ENCODE measurements at places on chromosomes 12 and 14. TPM values are rescaled to one million over a fixed set of nuclear protein-coding genes. Genes with fewer than 3 reads are reported as not detected.

The ZFHX2 gene
- total RNA-seq = not detected

The GPR132 gene
- total RNA-seq = not detected

The CD163L1 gene
- not detected for total RNA-seq

DNA sequence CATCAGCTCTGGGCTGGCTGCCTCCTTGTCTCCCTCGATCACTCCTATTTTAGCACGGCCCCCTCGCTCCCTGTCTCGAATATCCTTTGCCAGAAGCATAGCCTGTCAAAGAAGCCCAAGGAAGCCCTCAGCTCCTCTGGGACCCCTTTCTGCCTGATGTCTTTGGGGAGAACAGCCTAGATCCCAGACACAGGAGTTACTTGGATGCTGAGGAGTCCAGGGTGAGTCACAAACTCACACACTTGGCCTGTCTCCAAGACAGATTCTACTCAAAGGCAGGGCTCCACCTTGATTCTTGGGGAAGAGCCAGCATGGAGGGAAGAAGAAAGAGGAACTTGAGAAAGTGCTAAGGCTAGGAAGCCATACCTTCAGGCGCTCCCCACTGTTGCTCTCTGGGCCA is 8.1 kb downstream of the AVIL start:
- H3K27ac ChIP-seq = no peak overlapping the region
- H3K27me3 ChIP-seq = no peaks in the 10 kb centered on the region
- no peak overlapping the region for H3K4me3 ChIP-seq
- no peaks in the 10 kb centered on the region for H3K4me1 ChIP-seq

GRCh38 chr14:100339766-100340422 is 16.8 kb downstream of the SLC25A47 start:
- peaks cover 55% of the 10 kb centered on the region for H3K36me3 ChIP-seq
- H3K27me3 ChIP-seq = no peaks in the 10 kb centered on the region
- peaks cover 5% of the 10 kb centered on the region for H3K4me1 ChIP-seq
- no peak overlapping the region for H3K4me3 ChIP-seq

GRCh38 chr12:87991483-87991882 is 37.7 kb downstream of the C12orf50 start:
- H3K27ac ChIP-seq = no peak overlapping the region
- no peak for DNase-seq
- no peaks in the 10 kb centered on the region for H3K36me3 ChIP-seq
- H3K4me1 ChIP-seq = no peaks in the 10 kb centered on the region

DNA sequence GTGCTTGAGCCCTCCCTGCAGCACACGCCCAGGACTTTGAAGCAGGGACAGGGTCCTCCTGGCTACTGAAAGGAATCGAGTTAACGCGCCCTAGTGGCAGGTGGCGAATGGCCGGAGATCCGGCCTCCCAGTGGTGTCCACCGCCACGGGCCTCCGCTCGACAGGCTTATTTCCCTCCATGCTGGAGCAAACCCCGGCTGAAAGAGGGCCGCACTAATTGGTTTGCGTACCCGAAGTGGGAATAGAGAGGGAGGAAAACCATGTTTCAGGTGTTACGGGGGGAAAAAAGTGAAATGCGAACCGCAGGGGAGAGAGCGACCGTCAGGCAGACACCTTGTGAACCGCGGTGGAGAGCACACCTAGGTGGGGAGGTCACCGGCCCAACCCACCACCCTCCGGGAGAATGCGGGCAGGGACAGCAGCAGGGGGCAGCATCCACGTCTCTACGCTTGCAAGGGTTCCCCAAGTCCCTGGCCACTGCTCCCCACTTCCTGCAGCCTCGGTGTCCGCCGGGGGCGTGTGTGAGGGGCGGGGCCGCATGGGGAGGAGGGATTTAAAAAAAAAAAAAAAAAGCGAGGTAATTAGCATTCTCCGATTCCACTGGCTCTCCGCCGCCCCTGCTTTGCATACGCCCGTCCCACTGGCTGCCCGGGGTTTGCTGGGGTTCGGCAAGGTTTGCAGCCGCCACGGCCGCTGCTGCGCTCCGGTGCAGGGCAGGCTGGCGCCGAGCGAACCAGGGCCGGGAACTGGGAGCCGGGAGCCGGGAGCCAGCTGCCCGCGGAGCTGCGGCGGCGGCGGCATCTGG is 224.6 kb upstream of the CRY1 start:
- no peak overlapping the region for H3K27ac ChIP-seq

DNA sequence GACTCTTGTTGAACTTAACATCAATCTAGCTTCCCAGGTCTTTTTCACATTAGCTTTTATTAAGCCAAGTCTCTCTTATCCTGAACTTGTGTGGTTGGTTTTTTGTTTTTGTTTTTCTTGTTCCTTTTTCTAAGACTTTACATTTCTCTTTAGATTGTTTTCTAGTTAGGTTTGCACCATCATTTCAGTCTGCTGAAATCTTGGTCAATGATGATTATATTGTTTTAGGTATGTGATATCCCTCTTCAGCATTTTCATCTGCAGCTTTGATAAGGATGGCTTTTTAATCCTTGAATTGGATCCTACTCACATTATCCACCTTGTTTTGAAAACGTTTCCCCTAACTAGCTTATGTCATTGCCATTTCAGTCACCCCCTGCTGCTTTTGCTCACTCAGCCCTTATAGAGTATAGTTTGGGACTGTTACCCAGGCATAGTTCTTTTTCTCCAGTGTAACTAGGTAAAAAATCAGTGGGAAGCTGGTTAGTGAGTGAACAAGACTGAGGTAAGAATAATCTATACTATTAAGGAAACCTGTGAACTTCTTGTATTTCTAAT is 22.0 kb downstream of the YLPM1 start:
- no peaks in the 10 kb centered on the region for H3K27me3 ChIP-seq
- no peak for DNase-seq
- peaks cover 44% of the 10 kb centered on the region for H3K36me3 ChIP-seq
- no peaks in the 10 kb centered on the region for H3K4me1 ChIP-seq
- no peak overlapping the region for H3K4me3 ChIP-seq

DNA sequence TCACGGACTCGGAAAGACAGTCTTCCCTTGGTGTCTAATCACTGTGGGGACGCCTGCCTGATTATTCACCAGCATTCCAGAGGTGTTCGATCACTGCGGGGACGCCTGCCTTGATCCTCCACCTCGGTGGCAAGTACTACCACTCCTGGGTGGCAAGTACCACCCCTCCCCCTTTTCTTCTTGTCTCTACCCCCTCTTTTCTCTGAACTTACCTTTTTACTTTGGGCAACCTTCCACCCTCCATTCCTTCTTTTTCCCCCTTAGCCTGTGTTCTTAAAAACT is 12.0 kb upstream of the LGMN start:
- no peaks in the 10 kb centered on the region for H3K4me1 ChIP-seq
- H3K36me3 ChIP-seq = no peaks in the 10 kb centered on the region
- H3K27ac ChIP-seq = no peak overlapping the region
- H3K27me3 ChIP-seq = no peaks in the 10 kb centered on the region
